ENCODE measurements at places on chromosomes 5 and 9.

DNA sequence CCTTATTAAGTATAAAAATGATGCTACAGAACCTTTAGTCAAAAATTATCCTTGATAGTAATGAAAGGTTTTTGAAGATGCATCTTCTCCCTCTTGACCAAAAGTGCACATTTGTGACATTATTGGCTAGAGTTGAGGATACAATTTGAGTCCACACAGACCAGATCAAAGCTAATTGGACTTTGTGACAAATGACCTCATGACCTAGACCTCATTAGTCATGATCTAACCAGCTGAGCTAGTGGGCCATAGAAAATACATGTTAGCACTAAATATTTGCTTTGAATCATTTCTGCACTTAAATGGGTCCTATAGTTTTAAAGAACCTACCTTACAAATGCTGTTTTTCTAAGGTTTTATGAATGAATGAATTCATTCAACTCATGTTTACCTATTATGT, 182.1 kb downstream of the RFX3 start:
- no peak for DNase-seq

GRCh38 chr5:118888556-118888955, 99.8 kb downstream of the DTWD2 start:
- DNase-seq, result no peak

DNA sequence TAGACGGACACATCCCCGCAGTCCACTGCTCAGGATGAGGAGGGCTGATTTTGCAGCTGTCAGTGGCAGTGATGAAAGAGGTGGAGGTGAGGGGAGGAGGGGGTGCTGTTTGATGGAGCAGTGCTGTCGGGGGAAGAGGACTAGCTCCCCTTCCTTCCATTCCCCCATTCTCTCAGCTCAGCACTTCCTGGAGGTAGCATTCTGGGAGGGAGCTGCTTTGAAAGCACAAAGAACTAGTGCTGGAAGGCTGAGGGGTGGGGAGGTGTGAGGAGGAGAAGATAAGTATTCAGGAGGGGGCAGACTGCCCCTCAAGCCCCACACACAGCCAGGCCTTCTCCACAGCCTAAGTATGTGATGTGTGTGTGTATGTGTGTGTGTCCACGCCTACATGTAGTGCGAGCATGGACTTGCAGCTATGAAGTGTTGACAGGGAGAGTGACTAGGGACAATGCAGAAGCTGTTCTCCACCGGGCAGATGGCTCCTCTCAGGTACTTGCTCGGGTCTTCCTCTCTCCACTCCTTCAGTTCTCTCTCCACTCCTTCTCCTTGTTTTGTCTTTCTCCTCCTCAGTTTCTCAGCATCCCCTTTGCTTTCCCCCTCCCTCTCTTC, 65.5 kb upstream of the HSPA9 start:
- no peak for DNase-seq

GRCh38 chr9:134474055-134474370, 147.8 kb downstream of the RXRA start:
- DNase-seq, result no peak

- DNase-seq, result no peak
These were observed 222.0 kb upstream of the TRIM32 start for GRCh38 chr9:116464987-116465571.

DNA sequence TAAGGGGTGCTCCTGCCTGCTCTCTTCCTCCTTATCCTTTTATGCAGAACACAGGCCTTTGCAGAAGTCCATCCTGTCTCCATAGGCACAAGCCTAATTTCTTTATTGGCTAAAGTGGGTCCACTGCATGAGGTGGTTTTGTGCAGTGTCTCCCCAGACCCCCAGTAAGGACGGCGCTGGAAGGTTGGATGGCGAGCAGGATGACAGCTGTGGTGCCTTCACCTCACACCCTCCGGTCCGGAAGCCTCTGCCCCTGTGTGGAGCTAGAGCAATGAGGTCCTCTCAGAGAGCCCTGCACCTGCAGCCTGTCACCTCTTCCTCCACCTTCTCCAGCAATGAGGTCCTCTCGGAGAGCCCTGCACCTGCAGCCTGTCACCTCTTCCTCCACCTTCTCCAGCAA, 393.7 kb upstream of the IRX1 start:
- no peak for DNase-seq

GRCh38 chr9:73168298-73168934, 16.8 kb downstream of the ANXA1 start:
- no peak for DNase-seq
